ENCODE measurements at places on chromosomes 4 and X. TPM values are rescaled to one million over a fixed set of nuclear protein-coding genes. Genes with fewer than 3 reads are reported as not detected.

The SPATA4 gene
- not detected for total RNA-seq

The ZIC3 gene
- total RNA-seq, result not detected

The MORC4 gene
- 8.1 TPM for total RNA-seq

The GLRA2 gene
- not detected for total RNA-seq

The MAGEC2 gene
- total RNA-seq, result not detected

The NLGN4X gene
- under 0.01 TPM for total RNA-seq

The BGN gene
- total RNA-seq, result 4.4 TPM

The MGARP gene
- total RNA-seq, result 0.94 TPM

The POU3F4 gene
- not detected for total RNA-seq

The GPRIN3 gene
- 1.1 TPM for total RNA-seq

The SPANXC gene
- total RNA-seq, result not detected

Data from bladder microvascular endothelial cell (primary cell).